Brain microvascular endothelial cell (primary cell): ENCODE measurements at places on chromosomes 11 and 22.

DNA sequence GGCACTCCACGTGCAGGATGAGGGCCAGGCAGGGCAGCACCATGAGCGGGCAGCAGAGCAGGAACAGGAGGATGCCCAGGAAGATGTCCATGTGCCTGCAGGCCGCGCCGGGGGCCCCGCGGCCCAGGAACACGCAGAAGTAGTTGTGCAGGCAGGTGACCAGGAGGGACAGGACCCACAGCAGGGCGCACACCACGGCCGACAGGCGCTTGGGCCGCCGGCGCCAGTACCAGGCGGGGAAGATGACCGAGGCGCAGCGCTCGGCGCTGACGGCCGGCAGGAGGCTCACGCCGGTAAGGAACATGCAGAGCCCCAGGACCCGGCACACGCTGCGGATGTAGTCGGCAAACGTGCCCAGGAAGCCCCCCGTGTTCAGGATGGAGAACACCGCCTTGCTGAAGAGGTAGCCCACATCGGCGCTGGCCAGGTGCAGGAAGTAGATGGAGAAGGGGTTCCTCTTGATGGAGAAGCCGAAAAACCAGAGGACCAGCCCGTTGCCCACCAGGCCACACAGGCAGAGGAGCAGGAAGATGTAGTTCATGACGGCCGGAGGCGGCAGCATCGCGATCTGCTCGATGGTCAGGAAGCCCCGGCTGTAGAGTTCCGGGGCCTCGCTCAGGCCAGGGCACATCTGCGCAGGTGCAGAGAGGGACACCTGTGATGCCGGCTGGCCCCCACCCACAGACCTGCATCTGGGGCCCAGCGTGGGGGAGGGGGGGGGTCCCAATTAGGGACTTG, 7.2 kb downstream of the MRGPRF start:
- no peak for DNase-seq

- no peak for DNase-seq
Measured at GRCh38 chr11:27894552-27894951, 194.3 kb upstream of the BDNF start.

- no peak for DNase-seq
Measured at GRCh38 chr22:19430890-19431541, 517 bp downstream of the HIRA start.

- no peak for DNase-seq
Measured at GRCh38 chr11:102632026-102632425, 6.9 kb upstream of the MMP20 start.

- DNase-seq = peak; percentile 95
Measured at GRCh38 chr11:72308226-72309073, 64.5 kb upstream of the PHOX2A start.

- peak; percentile 63 for DNase-seq
Measured at GRCh38 chr11:18452927-18453326, 2.7 kb upstream of the LDHAL6A start.

DNA sequence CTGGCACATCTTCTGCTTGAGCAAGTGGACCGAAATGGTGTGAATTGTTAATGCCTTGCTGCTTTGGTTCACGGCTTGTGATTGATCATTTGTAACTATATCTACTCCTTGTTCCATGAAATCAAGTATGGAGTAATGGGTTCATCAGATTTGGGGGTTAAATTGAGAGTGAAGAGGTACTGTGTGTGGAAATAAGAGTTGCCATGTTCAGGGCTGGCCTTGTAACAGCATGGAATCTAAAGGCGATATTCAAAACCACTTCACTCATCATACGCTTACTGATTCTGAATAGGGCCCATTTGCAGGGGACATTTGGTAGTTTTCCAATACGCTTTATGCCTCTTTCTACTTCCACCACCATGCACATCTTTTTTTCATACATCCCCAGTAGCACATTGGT, 122.2 kb downstream of the DCDC1 start:
- no peak for DNase-seq

DNA sequence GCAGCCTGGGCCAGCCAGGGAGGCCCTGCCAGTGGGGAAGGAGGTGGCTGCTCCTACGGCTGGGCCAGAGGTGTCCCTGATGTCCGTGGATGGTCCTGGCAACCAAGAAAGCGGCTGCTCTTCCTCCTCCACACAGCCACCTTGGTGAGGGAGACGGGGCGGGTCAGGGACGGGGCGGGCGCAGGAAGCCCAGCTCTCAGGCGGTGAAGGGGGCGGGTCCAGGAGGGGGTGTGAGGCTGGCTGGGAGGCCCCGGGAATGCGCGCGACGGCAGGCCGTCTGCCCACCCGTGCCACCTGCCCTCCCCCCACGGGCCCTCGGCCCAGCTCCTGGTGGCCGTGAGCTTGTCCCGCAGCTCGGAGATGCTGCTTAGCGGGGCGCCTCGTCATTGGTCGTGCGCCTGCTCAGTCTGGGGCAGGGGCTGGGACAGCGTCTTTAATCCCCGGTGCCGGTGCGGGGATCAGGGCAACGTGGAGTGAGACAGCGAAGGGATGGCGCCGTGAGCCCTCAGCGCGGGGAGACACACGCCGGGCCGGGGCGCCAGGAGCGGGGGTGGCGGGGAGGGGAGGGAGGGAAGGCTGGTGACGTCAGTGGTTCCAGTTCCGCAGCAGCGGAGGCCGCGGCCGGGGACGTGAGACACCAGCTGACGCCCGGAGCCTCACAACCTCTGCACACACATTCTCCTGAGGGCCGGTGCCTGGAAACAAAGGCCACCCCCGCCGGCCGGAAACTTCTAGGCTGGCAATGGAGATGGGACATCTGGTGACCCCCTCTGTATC, 6.7 kb upstream of the BRSK2 start:
- DNase-seq = peak; percentile 60

DNA sequence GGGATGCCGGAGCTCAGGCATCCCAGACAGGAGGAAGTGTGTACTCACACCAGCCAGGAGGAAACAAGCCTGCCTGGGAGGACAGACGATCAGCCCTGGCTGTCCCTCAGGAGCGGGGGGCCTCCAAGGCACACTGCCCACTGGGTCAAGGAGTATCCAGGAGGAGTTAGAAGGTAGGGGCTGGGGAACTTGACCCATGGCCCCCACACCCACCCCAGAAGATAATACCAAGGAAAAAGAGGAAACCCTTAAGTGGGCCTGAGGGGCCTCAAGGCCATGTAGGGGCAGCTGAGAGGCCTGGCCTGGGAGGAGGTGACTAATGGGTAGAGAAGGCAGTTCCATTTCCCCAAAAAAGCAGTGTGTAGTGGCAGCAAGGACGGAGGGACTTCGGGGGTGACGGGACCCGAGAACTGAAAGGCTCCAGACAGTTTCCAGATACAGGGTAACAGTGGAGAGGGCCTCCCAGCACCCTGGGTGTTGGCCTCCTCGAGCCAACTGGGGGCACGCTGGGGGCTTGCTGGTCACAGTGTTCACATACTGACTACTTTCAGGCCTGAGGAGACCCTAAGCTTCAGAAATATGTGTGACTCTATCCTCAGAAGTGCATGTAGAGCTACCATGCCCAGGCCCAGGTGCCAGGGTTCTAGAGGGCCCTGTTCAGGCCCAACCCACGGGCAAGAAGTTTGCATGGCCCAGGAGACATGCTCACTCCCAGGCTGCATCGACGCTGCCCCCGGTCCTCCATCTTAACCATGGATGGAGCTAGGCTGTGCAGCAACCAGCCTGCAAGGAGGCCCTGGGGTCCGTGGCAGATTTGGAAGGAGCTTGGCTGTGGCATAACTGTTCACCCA, 75.7 kb upstream of the PITPNB start:
- DNase-seq = no peak

DNA sequence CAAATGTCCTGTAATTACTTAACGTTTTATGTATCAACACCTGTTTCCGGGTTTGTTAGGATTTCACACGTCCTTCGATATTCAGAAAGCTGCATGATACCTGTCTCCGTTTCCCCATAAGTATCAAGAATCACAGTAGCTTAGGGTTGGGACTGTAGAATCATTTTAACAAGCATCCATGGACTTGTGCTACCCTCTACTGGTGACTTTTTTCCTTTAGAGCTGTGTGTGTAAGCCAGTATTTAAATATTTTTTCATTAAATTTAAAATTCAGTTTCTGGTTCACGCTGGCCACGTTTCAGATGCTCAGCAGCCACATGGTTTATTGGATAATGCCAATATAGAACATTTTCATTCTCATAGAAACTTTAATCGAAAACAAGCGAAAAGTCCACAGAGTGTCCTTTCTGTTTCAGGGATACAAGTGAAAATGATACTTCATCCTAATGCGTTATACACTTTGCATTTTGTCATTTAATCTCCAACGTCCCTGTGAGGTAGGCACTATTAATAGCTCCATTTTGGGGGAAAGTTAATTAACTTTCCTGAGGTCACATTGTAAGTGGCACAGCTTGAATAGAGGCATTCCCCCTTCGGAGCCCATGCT, 61.5 kb upstream of the SLC25A18 start:
- peak; percentile 63 for DNase-seq

- DNase-seq = no peak
Measured at GRCh38 chr11:68847395-68847794, 5.7 kb upstream of the CPT1A start.

DNA sequence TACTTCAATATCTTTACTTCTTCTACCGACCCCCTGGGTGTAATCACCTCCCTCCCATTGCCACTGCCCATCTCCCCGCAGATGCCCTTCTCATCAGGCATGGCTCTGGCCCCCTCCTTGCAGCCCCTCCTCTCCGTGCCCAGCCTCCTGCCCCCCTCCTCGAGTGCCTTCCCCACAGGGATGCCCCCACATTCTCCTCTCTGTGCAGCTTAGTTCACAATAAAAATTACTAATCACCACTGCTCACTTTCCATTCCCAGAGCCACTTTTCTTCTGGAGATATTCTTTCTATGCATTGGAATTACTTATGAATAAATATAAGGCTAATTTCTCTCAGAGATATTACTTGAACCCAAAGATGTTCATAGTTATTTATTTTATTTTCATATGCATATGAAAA, 22.1 kb downstream of the IFITM10 start:
- DNase-seq = no peak

DNA sequence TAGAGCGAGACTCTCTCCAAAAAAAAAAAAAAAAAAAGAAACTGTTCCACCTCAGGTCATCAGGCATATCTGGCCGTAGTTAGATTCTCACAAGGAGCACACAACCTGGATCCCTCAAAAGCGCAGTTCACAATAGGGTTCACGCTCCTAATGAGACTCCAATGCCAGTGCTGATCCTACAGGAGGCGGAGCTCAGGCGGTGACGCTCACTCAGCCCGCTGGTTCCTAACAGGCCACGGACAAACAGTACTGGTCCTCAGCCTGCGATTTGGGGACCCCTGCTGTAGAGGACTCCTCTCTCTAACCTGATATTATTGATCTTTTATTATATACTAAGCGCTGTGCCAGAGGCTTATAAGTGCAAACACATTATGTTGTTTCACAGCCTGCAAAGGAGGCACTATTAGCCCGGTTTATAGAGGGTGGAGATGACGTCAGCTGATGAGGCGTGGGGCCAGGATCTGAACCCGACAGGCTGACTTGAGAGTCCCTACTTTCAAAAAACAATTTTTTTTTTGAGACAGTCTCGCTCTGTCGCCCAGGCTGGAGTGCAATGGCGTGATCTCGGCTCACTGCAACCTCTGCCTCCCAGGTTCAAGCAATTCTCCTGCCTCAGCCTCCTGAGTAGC, 4.9 kb upstream of the MAFF start:
- no peak for DNase-seq

GRCh38 chr22:36528341-36528740, 625 bp downstream of the EIF3D start:
- no peak for DNase-seq

- no peak for DNase-seq
Measured at GRCh38 chr11:69273571-69273970, 20.4 kb upstream of the MYEOV start.

DNA sequence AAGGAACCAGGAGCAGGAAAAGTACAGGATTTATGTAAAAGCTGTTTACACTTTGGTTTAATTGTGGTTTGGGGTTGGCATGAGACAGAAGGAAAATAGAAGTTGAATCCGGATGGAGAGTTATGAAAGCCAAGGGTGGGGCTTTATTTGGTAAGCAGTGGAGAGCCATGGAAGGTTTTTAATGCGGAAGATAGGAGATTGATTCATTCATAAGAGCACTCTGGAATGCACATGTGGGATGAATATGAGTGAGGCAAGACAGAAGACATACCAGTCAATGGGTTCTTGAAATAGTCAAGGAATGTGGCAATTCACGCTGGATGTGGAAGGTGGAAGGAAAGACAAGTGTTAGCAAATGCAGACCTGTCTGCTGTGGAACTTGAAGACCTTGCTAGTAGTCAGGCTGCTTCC, 9.3 kb upstream of the GLB1L3 start:
- DNase-seq = peak; percentile 27

GRCh38 chr11:8297781-8298440, 34.2 kb upstream of the LMO1 start:
- DNase-seq = no peak

DNA sequence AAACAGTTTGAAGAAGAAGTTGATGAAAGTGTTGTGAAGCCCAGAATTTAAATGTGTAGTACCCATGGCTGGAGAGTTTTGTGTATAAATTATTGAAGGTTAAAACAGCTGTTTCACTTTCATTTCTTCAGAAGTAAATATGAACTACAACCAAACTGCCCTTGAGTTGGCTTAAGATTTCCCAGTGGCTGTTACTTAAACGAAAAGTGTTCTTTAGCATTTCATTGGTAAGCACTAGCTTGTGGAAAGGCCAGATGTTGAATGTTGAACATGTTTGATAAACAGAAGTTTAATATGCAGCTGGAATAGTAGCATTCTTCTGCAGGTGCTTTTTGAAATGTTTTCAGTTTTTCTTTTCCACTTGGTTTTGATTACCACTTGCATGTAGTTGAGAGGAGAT, 83.2 kb upstream of the TNRC6B start:
- no peak for DNase-seq

GRCh38 chr22:50143096-50143495, 27.4 kb upstream of the PANX2 start:
- no peak for DNase-seq

DNA sequence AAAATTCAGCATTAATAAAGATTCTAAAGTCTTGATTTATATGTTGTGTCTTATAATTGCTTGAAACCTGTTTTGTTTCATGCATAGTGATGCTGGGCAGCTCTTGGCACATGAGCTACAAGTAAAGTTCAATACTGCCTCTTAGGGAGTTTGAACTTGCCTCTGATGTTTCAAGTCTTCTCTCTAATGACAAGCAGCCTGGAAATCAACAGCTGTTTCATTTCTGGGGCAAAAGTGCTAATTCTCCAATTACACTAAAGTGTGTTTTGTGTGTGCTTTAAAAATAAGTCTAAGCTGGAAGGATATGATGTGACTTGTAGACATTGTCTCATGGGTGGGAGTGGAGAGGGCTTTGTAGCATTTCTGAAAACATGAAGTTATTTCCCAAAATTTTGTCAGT, 23.7 kb upstream of the SESN3 start:
- no peak for DNase-seq

DNA sequence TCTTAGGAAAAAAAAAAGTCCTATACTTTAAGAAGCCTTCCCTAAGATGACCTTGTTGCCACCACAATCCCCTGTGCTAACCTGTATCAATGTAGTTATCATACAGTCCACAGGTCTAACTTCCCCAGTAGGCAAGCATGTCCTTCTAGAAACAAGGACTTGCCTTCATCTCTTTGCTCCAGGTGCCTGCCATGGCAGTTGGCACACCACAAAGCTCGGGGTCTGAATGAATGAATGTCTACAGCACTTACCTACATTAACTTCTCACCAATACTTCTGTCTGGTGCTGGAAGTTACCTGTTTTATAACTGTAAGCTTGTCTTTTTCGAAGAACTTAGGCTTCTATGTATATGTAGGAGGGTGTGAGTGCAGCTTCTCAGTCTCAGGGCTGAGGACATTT, 23.4 kb downstream of the CLPB start:
- DNase-seq = no peak
